ENCODE measurements at places on chromosomes 16 and 17. TPM values are rescaled to one million over a fixed set of nuclear protein-coding genes. Genes with fewer than 3 reads are reported as not detected.

GRCh38 chr17:49316258-49316570 lies 45.8 kb downstream of the ZNF652 start:
- DNase-seq, result no peak

DNA sequence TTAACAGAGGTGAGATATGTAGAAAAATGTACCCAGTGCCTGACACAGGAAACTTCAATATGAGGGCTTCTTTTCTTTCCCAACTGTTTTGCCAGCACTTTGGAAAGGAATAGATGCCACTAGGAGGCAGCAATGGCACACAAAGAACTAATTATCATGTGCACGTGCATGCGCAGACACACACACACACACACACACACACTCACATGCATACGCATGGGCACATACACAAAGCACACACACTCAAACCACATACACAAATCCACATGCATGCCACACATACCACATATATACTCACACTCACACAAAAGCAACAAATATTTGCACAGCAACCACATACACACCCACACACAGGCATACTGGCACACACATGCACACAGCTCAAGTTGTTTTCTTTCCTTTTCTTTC lies 8.8 kb upstream of the CEP112 start:
- peak; percentile 30 for DNase-seq

GRCh38 chr17:50154604-50155003 lies 4.1 kb upstream of the PPP1R9B start:
- DNase-seq, result no peak

DNA sequence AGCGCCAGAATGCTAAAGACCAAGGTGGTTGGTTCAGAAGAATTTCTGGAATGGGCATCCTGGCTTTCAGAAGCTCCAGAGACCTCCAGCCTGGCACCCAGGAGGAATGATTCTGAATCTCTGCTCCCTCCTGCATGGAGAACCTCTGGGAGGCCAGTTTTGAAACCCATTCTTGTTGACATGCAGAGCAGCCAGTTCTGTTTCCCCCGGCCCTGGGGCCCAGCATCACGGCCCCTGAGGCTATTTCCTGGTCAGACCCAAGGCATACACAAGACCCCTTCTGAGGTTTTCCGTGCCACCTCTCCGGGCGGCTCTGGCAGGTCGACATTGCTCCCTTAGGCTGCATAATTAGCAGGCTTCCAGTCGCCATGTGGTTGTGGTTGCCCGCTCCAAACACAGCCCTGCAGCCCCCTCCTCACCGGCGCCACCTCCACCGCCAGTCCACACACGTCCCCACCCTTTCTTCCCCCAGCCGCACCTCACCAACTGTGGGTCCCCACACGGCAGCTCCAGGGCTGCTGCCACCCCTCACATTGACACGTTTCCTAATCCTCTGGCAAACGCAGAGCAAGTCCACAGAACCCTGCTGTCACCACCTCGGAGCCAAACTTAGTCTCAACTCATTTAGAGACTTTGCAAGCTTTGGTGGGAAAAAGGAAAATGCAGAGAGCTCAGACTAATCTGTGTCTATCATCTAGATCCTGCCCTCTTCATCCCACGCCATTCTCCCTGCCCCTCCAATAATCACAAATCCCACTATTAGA lies 367.1 kb downstream of the SOX9 start:
- no peak for DNase-seq

GRCh38 chr16:84498859-84499620 lies 5.4 kb downstream of the MEAK7 start:
- DNase-seq, result no peak

GRCh38 chr17:81091774-81092517 lies 57.0 kb downstream of the BAIAP2 start:
- DNase-seq, result no peak

GRCh38 chr17:75403131-75403530 lies 2.3 kb downstream of the GRB2 start:
- no peak for DNase-seq

NPIPA5 gene
- 0.74 TPM for total RNA-seq

C1QTNF1 gene
- not detected for total RNA-seq

HSBP1 gene
- 21.9 TPM for total RNA-seq
